CD4-positive, alpha-beta T cell treated with Interleukin-6 at 100 ng/mL for 8 hours (primary cell): ENCODE measurements at places on chromosomes 3 and 15.

- DNase-seq = peak; percentile 29
Measured at GRCh38 chr3:129829640-129830039, 63.9 kb downstream of the TMCC1 start.

GRCh38 chr15:80780416-80781221 lies 1.4 kb downstream of the CEMIP start:
- no peak for DNase-seq

DNA sequence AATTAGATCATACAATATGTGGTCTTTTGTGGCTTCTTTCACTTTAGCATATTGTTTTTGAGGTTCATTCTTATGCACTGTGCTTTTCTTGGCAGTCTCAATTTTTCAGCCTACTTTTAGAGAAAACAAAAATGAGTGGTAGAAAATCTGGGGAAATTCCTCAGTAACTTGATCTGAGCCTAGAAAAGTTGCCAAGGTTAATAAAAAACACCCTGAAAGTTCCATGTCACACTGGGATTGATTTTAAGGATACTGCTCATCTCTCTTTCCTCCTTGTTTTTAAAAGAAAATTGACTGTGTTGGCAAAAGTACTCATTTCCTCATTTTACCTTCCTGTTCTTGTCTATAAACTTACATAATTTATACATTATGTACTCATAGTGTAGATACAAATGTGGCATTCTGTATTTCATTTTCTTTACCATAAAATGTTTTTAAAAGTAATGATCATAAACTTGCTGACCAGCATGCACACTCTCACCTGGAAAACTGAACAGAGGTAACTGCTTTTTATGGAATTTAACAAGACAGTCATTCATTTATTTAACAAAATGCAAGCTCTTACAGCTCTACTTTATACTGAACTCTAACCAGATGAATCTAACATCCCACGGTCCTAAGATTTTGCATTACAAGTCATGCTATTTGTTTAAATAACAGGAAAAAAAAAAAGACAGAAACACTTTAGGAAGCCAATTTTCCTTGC lies 28.6 kb upstream of the SH3BP5 start:
- no peak for DNase-seq

- no peak for DNase-seq
Measured at GRCh38 chr15:63077952-63078351, 35.4 kb downstream of the TPM1 start.

DNA sequence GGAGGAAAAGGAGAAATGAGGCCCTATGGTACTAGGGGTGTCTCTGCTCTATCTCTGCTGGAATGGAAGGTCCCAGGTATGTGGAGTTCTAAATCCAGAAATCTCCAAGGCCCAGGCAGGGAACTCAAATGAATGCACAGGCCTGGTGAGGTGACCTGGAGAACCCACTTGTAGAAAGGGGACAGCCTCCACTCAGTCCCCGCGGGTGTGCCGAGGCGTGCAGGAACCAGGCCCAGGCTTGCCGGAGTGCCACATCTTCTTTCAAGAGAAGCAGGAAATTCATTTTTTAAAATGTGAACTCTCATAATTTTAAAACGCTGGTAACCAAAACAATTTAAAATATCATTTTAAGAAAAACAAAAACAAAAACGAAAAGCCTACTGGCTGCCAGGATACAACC lies 32.2 kb upstream of the ADCY5 start:
- no peak for DNase-seq

DNA sequence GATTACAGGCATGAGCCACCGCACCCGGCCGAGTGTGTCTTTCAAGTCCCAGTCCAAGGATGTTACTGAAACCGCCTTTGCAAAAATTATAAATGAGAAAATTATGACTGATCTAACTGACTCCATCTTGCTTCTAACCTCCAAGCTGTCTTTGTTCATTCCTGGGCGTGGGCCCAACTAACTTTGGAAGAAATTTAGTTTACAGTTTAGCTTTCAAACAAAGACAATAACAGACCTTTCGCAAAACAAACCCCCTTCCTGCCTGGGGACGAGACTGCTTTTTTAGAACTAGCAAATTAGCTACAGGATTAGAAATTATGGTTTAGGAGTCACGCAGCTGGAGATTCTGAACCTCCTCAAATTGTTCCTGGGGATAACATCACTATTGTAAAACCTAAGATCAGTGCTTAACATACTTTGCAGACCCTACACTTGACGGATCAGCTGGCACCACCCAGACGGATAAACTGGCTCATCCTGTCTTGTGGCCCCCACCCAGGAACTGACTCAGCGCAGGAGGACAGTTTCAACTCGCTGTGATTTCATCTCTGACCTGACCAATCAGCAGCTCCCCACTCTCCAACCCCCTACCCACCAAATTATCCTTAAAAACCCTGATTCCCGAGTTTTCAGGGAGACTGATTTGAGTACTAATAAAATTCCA lies 23.8 kb downstream of the NANOGP8 start:
- no peak for DNase-seq

DNA sequence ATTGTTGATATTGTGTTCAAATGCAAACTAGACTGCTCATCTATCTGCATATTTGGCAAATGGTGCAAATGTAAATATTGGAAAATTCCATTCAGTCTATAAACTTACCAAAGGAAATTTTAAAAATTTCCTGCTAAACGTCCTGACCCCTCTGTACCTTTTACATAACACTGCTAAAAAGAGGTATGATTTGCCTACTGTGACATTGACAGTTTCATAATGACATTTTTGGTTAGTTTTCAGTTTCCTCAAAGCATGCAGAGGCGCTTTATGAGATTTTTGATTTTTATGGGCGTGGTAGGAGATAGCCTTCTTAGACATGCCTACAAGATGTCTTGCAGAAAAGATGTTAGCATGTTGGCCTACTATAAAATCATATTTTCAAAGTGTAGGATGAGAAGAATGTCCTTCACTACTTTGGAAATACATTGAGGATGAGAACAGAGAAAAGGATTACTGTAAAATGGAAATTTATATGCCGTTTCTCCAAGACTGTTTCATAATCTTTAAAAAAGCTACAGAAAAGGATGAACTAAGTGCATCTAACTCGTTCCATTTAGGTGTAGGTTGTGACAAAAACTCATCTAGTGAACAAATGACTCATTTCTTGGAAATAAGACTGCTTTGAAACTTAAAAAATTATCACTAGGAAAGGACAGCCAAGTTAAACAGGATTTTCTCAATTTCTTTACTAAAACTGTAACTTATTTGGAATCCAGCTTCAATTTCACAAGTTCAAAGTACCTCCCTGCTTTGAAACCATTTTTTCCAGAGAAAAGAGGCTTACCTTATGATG lies 14.5 kb upstream of the ISLR start:
- DNase-seq = no peak

DNA sequence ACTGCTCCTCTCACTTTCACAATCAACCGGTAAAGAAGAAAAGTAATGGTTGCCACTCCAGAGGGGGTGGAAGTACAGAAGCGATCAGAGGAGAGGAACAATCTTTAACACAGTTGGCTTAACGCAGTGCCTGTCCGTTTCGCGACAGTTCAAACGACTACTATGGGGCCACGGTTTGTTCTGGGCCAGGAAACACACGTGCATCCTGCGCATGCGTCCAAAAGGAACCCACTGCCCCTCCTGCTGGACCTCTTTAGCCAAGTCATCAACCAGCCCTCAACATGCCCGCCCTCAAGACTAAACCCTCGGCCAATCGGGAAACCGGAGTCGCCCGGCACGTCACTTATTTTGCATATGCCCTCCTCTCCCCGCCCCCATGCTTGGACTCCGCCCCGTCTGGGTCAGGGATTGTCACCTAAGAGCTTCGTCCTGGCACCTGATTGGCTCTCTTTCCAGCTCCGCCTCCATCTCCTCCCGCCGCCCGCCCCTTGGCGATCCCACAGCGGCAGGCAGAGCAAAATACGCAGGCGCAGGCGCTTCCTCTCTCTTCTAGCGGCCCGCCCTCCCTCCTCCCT lies 345 bp upstream of the CDV3 start:
- peak; percentile 100 for DNase-seq

DNA sequence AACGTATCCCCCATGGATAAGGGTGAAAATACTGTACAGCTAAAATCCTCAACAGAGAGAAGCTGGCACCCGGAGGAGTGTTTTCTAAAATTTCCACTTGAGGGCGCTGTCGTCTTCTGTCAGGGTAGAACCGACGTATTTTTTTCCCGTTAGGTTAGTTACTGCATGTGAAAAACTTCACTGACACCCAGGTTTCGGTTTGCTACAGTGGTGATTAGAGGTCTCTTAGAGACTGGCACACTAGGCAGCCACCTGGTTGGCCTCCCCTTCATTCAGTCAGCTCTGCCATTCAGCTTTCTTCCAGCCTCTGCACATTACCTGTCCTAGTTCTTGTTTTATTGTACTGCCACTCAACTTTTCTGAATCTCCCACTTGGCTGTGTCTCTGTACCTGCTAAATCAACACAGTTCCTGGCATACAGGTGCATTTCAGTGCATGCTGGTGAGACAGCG lies 18.4 kb downstream of the CCK start:
- DNase-seq = peak; percentile 52

DNA sequence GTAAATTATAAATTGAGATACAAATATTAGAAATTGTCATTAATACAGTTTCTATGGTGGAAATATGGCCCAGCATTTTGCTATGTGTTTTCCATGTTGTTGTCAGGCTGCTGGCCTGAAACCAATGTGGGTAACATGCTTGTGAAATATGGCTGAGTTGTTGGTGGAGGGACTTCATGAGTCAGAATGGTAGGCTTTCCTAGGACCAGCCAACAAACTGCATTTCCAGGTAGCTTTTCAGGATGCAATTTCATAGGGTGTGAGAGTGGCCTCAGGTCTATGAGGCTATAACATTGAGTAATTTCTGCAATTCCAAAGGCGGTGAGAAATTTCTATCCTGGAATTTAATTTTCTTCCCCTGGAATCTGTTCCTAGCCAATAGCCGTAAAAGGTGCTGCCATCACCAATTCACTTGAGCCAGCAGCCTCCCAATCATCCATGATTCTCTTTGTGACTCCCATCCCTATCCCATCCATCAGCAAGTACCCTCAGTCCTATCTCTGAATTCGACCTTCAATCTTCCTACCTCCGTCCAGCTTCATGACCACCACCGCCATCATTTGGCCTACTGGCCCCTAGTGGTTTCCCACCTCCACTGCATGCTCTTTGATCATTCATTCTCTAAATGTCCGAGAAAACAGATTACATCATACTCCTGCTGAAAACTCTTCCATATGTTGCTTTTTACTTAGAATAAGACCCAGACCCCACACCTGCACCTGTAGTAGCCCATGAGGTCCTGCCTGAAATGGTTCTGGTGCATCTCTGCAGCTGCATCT lies 276.6 kb upstream of the CFAP20DC start:
- no peak for DNase-seq

GRCh38 chr3:62151591-62151990 lies 221.8 kb downstream of the FEZF2 start:
- DNase-seq = no peak

DNA sequence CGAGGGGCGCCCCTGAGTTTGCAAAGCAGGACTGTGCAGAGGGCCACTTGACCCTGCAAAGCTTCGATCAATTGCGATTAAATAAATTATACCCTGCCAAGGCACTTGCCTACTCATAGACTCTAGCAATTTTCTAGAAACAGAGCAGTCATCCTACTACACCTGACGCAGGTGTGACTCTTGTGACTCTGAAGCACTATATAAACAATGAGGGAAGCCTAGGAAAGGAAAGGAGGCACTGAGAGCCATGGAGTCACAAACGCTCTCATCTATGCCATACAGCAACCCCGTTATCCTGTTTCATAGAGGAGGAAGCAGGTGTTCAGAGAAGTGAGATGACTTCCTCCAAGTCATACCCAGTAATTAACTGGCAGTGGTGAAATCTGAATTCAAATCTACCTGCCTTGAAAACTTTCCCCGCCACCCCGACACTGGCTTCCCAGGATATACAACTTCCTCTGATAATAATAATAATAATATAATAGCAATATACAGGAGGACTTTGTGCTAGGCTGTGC lies 14.4 kb downstream of the ARHGEF3 start:
- no peak for DNase-seq

DNA sequence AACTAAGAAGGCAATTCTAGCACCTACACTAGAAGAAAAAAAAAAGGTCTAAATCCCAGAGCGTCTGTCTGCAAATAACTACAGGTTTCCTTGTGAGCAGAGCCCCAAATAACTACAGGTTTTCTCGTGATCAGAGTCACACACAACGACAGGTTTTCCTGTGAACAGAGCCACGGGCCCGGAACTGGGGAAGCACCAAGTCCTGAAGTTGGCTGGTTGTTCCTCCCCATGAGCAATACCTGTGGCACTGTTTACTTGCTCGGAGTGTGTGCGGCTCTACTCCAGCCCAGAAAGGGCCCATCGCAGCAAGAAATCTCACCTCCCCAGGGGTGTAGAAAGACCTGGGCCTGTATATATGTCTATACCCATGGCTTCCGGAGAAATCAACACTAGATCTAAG lies 644 bp upstream of the MASP1 start:
- DNase-seq = no peak

- DNase-seq = no peak
Measured at GRCh38 chr3:42084586-42084985, 6.6 kb upstream of the TRAK1 start.

DNA sequence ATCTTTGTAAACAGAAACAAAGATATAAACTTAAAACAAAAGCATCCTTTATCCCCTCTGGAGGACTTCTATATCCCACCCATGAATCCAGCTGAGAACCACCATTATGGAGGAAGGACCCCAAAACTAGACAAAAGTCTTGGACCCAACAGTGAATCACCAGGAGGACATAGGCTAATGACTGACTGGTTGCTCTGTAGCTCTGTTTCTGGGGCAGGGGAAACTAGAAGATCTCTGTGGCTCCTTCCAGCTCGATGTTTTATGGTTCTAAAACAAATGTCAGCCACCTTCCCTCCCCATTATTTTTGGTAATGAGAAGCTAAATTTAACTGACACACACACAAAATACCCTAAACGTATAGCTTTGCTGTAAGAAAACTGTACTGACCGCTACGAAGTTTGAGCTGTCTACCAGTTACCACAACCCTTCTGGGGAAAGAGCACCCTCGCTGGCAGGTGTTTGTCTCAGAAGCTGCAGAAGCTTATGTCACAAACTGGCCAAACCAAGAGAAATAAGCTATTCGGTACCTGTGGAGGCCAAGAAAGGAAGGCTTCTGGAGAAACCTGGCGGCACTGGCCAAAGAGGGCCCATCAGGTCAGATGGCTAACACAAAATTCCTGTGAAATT lies 36.4 kb downstream of the MB21D2 start:
- no peak for DNase-seq

- DNase-seq = no peak
Measured at GRCh38 chr3:151816091-151816604, 2.2 kb downstream of the AADAC start.

DNA sequence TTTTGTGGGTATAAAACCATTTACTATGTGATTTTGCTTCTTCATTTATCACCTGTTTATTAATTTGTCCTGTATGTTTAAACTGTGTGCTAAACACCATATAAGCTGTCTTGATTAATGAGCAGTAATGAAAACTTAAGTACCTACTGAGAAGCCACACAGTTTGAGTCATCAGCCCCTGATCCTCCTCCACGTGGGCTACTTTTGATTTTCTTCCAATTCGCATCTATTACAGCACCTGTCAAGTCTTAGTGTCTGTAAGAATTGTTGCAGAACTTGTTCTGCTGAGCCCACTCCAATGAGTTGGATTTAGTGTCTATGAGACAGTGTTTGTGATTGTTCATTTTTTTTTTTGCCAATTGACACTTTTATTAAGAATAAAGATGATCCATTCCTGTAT lies 16.8 kb downstream of the EPHA6 start:
- DNase-seq = no peak
